Substantia nigra (tissue), 51 donors: ENCODE measurements at places on chromosomes 7 and 10.

DNA sequence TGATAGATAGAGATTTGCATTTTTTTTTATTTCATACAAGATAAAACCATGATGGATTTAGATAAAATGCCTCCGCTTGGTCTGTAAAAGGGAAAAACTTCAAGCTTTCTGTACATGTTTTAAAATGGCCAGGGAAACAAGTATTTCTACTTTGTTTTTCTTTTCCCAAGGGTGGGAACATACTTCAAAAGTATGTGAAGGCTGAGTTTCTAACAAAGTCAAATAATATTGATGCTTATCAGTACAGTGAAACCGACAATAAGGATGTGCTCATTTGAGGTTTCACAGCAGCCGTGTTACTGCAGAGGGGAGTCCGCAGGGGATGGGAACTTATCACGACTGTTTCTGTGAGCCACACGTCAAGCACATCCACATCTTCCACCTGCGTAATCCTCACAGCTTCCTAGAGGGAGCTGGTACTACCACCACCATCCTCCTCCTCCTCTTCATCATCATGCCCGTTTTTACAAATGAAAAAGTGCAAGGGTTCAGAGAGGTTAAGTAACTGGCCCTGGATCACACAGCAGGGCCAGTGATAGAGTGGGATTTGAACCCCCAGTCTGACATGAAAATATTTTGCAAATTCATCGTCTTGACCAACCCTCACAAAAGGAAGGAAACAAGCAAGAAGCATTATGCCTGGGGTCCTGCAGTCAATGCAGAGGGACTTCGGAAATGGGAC is 94.3 kb downstream of the GPR26 start:
- DNase-seq: no peak

- DNase-seq: no peak
These were observed 27.8 kb upstream of the CDHR3 start for GRCh38 chr7:105935250-105935649.

DNA sequence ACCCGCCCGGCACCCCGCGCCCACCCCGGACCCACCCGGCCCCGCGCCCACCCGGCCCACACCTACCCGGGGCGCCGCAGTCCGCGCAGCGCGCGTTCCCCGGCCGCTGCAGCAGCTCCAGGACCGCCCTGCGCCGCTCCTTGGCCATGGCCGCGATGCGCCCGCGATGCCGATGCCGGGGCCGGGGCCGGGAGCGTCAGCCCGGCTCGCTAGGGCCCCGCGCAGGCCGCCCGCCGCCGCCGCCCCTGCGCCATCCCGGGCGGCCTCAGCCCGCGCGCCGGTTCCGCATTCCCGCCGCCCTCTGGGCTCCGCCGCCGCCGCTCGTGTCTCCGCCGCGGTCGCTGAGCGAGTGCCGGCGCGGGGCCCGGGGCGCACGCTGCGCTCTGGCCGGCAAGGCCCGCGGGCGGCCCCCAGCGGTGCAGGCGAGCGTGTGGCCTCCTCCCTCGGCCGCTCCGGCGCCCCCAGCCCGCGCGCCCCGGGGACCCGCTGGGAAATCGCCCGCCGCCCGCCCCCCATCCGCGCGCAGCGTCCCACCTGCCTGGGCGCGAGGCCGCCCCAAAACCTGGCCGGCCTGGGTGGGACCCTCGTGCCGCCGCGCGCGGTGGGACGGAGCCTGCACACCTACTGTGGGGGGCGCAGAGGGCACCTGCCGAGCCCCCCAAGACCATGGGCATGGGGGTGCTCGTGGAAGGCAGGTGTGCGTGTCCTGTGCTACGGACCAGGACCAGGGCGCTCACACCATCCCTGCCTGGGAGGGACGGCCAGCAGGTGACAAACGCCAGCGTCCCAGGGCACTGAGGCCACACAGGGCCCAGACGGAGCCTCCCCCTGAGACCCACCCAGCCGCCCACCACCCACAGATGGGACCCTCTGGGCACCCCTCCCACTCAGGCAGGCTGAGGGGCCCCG is at the start of gene ADAP1:
Gene ADAP1, minus strand, starts transcription at position 351 of the 909 bp plus-strand sequence. Its CDS starts 203 bp downstream, at position 148.
- peak; percentile 30 for DNase-seq

DNA sequence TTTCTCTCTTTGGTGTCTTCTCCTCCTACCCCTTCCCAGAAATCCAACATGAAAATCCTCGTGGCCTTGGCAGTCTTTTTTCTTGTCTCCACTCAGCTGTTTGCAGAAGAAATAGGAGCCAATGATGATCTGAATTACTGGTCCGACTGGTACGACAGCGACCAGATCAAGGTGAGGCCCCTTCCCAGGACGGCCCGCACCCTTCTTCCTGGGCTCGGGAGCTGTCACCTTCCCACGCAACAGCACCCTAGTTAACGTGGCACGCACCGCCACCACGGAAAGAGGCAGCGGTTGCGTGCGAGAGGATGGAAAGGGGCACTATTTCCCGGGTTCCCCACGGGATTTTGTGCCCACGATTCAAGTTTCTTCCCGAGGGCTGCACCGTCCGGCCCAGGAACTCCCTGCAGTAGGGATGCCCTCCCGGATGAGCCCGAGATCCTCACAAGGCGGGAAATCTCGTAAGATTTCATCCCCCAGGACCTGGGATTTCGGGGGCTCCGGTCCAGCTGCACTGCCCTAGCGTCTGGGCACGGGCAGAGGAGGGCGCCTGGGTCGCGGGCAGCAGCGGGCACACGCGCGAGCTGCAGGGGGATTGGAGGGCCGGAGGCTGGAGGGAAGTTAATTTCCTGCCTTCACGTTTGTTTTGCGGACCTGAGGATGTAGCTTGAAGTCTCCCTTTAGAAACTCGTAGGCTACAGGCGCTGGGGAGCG is 834 bp downstream of the TAC1 start:
- DNase-seq: no peak

DNA sequence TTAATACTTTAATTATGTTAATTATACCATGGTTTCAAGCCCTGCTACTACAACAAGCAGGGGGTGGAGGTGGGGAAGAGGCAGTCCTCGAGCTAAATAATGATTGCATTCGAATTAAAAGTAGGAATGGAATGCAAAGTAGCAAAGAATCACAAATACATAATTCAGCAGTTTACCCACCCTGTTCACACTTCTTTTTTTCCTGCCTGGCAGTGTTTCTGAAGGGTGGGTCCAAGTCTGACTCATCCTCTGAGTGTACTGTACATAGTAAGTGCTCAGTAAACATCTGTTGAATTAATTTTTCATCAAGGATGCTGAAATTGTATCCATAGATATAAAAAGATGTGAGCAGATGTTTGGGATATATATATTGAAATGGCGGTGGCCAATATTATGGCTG is 778.8 kb downstream of the LRMDA start:
- no peak for DNase-seq

GRCh38 chr7:100753750-100754149 is 20.4 kb downstream of the ZAN start:
- DNase-seq: no peak

GRCh38 chr7:36312064-36312914 is 77.4 kb upstream of the ANLN start:
- DNase-seq: no peak

DNA sequence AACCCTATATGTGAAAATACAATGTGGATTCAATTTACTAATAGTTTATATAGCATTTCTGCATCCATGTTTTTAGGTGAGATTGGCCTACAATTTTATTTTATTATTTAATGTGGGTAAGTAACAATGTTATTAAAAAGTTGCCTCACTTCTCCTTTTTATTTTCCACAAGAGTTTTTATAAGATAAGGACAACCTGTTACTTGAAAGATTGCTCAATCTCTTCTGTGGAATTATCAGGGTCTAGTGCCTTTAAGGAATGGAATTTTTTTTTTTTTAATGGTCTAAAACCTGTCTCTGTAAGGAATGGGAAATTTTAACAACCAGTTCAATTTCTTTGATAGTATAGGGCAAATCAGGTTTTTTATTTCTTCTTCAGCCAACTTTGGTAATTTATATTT is 53.9 kb upstream of the RAB18 start:
- no peak for DNase-seq

DNA sequence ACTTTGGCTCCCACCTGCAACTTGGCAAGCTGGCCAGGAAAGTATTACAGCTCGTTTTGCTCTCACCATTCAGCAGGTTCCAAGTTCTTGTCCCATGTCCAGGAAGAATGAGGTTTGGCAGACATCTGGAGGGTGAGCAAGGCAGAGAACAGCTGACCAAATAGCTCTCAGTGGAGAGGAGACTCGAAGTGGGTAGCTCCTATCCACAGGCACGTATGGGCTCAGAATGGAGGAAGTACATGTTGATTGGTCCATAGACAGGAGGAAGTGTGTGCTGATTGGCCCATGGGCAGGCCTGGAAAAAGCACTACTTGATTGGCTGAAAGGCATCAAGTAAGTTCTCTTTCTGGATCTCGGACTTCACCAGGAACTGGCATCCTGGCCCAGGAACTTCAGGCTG is 3.0 kb upstream of the NCAPG2 start:
- DNase-seq: no peak

DNA sequence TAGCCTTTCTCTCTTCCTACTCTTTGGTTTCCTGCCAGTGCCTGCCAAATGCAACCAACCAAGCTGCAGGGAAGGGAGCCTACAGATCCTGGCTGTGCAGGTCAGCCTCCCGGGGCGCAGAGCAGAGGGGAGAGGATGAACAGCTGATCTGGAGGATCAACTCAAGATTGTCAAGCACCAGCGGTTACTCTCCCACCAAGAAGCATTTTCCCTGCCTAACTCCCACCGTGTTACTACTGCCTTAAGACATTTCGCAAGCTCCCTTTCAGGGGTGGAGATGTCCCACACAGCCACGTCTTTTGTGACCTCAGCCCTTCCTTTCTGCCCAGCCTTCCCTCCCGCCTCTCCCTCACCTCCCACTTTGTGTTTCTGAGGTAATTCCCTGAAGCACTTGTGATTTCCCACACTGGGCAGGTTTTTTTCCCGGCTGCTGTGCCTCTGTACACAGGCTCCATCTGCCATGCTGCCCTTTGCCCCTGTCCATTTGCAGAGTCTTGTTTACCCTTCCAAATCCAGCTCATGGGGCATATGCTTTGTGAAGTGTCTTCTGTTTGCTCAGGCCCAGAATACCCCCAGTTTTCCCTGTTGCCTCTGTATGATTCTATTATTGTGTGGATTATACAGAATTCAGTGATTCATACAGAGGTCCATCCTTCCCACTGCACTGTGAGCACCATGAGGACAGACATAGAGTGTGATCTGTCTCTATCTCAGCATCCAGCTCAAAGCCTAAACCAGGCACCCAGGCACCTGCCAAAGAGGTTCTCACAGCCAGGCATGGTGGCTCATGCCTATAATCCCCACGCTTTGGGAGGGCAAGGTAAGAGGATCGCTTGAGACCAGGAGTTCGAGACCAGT is 40.9 kb upstream of the PAPSS2 start:
- DNase-seq: no peak

DNA sequence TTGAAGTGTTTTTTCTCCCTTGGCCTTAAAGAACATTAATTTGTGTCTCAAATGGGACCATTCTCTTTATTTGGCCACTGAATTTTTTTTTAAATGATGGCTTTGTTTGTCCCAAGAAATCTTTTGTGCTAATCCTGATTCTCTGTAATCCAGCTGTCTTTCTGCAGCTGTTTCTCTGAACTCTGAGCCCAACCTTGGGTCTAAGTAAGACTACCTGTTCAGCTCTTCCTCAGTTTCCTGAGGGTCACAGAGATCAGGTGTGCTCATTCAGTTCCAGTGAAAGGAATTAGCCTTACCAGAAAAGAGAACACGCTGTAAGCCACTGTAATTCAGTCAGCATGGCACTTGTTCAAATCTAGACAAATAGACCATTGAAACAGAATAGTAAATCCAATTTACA is 94.2 kb downstream of the ANKIB1 start:
- DNase-seq: no peak

- no peak for DNase-seq
These were observed 145.7 kb downstream of the FGFR2 start for GRCh38 chr10:121452581-121452980.

DNA sequence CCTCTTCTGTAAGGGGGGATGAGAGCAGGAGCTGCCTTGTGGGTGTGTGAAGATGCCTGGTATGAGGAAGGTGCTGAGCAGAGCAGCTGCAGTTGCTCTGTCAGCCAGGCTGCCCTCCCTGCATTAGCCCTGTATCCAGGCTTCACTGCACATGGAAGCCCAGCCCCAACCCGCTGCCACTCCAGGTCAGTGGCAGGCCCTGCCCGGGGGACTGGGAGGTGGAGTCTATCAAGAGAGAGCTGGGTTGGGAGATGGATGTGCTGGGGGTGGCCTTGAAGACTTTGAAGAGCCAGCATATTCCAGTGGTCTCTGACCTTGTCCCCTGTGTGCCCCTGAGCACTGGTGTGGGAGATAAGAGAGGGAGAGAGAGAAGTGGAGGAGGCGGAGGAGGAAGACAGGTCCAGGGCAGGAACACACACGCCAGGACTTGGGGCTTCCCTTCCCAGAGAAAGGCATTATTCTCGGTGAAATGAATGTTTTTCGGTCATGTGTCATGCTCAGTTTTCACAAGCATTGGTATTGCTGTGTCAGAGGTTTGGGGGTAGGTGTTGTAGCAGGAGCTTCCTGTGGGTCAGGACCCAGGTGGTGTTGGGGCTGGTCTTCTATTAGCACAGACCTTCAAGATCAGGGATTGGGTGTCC is 2.6 kb downstream of the PPIF start:
- DNase-seq: no peak

DNA sequence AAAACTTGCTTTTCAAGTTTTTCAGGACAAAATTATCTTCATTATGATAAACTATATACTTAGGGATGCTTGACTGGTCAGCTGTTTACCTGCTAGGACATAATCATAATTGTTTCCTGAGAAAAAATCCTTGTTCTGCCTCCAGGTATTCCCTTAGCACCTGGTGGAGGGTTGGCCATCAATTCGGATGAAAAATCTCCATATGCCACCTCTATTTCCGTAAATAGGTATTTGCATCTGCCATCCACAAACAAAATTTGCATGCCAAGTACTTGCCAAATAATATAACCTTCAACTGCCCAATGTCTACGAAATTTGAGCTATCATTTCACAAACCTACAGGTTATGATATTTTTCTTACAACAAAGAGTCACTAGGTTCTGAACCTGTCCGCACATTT is 126.2 kb downstream of the RNF133 start:
- DNase-seq: no peak
